ENCODE measurements at places on chromosomes 1 and 21.
A peak's percentile ranks its signal among the peaks of the same experiment; 100 is the strongest.

DNA sequence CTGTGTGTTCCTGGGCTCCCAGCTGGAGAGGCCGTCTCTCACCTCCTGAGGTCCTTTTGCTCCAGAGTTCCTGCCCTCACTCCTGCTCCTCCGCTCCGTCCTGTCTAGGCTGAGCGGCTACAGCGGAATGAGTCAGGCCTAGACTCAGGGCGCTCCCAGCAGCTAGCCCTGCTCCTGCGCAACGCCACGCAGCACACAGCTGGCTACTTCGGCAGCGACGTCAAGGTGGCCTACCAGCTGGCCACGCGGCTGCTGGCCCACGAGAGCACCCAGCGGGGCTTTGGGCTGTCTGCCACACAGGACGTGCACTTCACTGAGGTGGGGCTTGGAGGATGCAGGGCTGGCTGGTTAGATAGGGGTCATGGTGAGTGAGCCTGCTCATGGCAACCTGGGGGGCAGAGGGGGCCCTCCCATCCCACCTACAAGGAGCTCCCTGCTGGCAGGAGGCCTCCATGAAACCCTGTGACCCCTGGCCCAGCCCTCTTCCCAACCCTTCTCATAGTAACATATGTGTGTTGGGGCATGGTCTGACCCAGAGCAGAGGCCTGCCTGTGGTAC is 15.1 kb downstream of the PSRC1 start:
- no peak for DNase-seq

GRCh38 chr1:63603810-63604209 is 10.6 kb downstream of the PGM1 start:
- no peak for DNase-seq

DNA sequence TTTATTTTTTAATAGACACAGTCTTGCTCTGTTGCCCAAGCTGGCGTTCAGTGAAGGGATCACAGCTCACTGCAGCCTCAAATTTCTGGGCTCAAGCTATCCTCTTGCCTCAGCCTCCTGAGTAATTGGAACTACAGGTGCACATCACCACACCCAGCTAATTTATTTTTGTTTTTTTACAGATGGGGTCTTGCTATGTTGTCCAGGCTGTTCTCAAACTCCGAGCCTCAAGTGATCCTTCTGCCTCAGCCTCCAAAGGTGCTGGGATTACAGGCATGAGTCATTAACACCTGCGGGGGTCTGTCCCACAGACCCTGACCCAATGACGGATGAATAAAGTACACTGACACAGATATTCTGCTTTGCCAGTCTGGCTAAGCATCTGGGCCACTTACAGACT is 33.6 kb upstream of the ZZZ3 start:
- no peak for DNase-seq

DNA sequence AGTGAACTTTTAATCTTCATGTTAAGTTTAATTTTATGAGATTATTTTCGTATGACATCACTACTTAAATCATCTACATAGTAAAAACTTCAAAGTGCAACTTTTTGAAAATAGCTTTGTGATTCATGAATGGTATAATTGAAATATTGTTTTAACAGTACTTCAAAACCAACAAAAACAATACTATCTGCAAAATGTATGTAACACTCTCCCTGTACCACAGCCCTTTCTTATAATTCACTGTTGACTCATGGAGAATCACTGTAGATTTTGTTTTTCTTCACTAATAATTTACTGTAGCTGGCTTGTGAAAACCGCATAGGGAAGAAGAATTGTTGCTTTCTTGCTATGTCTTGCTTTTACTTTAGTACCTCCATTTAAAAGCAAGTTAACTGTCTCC is 301.4 kb upstream of the ADAMTS5 start:
- peak; percentile 49 for DNase-seq

- no peak for DNase-seq
These were observed 49.9 kb upstream of the INSL5 start for GRCh38 chr1:66850989-66851388.

DNA sequence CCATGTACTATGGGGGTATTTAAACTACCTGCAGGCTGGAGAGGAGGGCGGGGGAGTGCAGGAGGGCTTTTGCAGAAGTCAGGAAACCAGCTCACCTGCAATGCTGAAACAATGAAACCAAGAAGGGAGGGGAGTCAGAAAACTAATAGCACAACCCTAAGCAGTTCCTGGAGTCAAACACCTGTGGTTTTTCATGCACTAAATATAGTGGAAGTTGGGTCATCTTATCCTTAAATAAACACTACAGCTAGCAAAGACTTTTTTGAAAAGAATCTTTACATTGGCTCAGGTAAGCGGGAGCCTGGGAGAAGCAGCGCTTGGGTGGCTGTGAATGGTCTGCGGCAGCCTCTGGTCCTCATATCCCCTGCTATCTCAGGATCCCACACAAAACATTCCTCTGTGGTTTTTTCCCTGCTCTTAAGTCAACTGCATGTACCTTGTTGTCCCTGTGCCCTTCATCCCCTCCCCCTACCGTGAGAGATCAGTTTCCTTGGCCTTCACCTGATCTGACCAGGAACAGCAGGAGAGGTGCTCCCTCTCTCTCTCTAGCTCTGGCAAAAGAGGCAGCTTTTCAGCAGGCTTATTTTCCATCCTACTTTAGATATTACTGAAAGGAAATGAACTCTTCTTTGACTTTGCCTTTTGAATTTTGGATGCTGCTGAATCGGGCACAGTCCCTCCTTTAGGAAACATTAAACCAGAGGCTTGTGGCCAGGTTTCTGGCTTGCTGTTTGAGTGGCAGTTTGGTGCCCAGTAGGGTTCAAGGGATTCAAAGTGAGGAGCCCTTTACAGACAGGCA is 26.6 kb downstream of the TENT5C start:
- no peak for DNase-seq

DNA sequence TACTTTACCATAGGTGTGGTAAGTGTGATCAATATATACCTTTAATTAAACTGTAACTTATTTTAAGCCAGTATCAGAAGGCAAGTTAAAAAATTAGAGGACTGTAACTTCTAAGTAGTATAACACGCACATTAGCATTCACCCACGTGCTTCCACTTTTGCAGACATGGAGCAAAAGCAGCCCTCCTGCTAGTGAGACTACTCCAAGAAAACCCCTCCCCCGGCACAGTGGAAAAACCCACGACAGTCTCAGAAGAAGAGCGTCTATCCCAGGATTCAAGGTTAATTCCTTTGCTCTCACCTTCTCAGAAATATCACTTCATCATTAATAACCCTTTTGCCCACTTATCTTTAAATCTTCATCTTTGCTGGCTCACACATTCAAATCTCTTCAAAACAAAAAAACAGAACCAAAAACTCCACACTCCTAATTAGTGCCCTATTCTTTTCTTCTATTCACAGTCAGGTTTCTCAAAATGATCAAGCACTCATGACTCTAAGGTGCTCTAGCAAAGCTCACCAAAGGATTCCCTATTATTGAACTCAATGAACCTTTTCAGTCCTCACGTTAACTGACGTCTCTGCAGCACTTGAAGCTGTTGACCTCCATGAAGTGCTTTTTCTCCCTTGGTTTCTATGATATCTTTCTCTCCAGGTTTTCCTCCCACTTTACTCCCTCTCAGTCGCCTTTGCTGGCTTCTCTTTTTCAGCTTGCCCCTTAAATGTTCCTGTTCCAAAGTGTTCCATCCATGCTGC is 213.5 kb downstream of the SMYD3 start:
- no peak for DNase-seq

- peak; percentile 99 for DNase-seq
These were observed 167.5 kb downstream of the CLIC6 start for GRCh38 chr21:34836103-34836932.

DNA sequence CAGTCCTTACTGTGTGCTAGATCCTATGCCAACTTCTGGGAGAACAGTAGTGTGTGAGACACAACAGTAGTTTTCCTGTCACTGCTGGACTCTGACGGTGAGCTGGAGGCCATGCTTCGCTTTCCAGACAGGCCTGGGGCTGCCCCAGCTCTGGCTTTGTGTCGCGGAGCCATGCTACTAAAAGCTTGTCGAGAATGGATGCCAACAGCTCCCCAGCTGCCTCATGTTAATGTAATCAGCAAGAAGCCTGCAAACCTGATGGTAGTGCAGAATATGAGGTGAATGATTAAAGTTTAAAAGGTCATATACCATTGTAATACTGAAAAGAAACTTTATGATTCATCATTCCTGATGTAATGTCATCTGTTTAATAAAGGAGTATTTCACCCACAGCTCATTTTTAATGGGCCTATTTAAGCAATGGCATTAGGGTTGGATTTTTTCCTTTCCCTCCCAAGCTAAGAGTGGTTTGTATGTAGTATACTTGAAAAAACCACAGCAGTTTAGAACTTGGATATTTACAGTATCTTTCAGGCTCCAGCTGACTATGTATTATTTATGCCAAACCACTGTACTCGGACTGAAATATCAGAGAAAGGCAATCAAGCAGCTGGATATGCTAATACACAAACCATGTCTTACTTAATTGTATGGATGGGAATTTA is 343.0 kb downstream of the NUF2 start:
- DNase-seq: no peak

- no peak for DNase-seq
These were observed 361 bp downstream of the DDAH1 start for GRCh38 chr1:85464497-85465098.

DNA sequence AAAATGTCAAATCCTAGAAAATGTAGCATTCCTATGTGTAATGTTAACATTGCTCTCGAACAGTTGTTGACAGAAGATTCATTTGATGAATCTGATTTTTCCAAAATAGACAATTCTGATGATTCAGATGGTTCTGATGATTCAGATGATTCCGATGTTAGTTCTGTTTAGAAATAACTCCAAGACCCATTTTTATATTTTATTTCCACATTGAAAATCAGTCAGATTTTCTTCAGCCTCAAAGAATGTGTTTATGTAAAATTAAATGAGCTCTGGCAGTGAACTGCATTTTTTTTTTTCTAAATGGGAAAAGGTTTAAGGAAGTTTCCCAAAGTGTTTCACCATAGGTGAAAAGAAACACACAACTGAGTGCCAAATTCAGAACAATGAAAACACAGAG is 136.5 kb downstream of the TSEN15 start:
- DNase-seq: no peak

GRCh38 chr1:109040989-109041620 is 797 bp downstream of the WDR47 start:
- no peak for DNase-seq

- DNase-seq: no peak
These were observed 7.3 kb upstream of the HUNK start for GRCh38 chr21:31865429-31865970.

DNA sequence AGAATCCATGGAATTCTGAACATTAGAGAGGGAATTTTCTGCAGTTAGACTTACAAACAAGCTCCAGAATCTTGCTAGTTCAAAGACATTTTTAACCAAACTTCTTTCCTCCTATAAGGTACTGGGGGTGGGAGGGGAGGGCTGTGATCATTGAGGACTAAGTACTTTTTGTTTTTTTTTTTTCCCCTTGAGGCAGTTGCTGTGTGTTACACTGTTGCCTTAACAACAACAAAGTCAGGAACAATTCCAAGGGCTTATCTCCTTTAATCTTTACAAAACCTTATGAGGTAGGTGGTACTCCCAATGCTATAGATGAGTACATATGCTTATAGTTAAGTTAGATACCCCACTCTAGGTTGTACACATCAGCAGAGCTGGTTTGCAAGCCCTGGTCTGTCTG is 62.9 kb downstream of the PPP1R12B start:
- no peak for DNase-seq

All from AG09309 (cell line).